ENCODE measurements at places on chromosomes 12 and 14.

- DNase-seq: no peak
These were observed 1147.8 kb downstream of the FSCB start for GRCh38 chr14:43359317-43359716.

DNA sequence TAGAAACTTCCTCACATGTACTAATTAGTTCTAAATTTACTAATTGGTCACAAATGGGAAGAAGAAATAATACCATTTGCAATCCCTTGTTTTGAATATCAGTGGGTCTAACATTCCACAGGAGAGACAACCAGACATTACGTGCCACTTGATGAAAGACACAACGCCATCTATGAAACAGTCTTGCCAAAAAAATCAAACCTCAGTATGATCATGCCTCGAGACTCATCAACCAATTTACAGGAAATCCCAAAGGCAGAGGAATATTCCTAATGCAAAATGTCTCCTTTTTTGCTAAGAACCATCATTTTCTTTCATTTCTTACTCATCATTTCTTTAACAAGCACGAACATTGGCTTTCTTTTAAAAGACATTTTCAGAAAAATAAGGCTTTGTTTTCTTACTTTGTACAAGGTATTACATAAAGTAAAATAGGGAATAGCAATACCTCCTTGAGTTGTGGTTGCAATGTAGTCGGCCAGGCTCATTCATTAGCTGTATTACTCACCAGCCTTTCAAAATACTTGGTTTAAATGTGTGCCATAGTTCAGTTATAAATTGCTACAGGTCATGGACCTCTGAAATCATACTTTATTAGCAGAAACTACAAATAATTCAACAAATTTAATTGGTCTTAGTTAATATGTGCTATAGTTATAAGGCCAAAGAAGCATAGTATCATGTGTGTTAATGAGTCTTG is 436.2 kb upstream of the FLRT2 start:
- DNase-seq: no peak

DNA sequence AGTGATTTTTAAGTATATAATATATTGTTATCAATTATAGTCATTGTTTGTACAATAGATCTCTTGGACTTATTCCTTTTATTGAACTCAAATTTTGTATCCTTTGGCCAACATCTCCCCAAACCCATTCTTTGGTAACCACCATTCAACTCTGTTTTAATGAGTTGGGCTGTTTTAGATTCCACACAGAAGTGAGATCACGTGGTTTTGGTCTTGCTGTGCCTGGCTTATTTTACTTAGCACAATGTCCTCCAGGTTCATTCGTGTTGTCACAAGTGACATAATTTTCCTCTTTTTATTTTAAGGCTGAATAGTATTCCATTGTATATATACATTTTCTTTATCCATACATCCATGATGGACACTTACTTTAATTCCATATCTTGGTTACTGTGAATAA is 40.2 kb upstream of the LTA4H start:
- DNase-seq: no peak

GRCh38 chr14:21978184-21978998 is 304.8 kb upstream of the OR4E1 start:
- DNase-seq: peak; percentile 19

DNA sequence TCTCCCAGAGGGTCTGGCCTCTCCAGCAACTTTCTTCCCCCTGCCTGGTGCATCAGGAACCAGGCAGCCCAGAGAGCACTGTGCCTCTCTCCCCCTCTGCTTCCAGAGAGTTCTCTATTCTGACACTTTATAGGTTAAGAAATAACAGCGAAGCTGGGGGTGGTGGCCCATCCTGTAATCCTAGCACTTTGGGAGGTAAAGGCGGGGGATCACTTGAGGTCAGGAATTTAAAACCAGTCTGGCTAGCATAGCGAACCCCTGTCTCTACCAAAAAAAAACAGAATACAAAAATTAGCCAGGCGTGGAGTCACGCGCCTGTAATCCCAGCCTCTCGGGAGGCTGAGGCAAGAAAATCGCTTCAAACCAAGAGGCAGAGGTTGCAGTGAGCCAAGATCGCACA is 58.3 kb downstream of the ESRRB start:
- DNase-seq: no peak

DNA sequence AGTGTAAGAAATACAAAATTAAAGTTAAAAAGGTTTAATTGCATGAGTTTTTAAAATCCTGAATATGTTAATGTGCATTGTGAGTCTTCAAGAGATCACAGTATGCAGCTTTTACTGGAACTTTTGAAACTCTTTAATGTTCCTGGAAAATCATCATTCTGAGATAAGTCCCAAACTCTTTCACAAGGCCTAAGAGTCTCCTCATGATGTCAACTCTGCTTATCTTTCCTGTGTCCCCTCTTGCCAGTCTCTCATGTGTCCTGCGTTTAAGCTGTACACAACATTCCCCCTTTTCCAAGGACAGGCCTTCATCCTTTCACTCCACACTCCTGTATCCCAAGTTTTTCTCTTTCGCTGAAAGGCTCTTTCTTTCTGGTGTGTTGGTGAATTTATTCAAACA is 380.1 kb downstream of the SOX5 start:
- no peak for DNase-seq

DNA sequence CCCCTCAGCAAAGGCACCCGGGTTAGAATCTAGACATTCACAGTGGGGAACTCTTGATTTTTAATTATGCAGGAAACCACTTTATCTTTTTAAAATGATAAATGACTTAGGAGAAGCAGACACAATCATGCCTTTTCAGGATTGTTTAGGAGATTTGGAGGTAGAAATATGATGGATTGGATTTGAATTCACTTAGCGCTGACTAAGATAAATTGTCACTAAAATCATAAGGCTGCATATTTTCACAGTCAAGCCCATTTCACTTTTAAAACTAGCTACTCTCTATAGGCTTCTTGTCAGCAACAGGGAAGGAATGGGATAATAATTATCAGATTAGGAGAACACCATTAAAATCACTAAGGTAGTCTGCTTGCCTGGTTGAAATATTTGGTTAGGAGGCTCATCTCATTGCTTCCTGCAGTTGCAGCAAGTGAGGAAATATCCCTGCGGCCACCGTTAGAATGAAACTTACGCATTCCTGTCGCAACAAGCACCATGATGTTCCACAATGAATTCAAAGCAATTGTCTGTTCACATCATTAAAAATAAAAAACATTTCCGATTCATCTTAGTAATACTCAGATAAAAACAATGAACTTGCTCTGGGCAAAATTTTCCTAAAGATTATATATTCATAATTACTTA is 31.9 kb downstream of the DACT1 start:
- DNase-seq: no peak

DNA sequence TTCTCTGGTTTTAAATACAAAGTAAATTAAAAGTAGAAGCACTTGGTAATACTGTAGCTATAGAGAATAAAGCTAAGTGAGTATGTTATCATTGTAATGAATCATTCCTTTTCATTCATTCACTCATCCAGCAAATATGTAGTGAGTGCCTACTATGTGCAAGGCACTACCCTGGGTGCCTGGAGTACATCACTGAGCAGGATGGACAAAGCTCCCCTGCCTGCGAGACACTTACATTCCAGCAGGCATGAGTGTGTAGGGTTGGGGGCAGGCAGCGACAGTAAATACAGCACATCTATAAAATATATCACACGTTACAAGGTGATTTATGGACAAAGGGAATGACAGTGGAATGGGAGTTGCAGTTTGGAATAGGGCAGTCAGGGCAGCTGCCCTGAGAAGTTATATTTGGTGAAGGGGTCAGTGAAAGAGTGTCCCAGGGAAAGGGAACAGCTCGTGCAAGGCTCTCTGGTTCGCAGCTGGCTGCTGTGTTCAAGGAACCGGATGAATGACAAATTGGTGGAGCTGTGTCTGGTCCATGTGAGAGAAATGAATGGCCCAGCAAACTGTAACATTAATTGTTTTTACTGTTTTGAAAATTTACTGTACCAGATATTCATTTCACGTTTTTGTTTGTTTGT is 159.6 kb downstream of the CRADD start:
- no peak for DNase-seq

DNA sequence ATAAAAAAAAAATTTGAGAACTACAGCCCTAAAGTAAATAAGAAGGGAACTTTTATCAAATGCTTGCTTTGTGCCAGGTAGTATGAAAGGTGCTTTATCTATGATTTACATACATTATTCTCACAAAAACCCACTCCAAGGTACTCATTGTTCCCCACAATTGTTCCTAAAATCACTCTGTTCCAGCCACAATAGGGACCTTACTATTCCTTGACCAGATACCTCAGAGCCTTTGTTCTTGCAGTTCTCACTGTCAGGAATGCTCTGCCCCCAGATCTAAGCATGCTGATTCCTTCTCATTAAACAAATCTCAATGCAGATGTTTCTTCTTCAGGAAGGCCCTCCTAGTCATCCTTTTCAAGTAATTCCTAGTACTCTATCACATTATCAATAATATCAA is 60.2 kb downstream of the PPP1R12A start:
- no peak for DNase-seq

Measured in activated T-cell treated with anti-CD3 and anti-CD28 coated beads for 1 hour (primary cell).